ENCODE measurements at places on chromosomes 5 and 9. TPM values are rescaled to one million over a fixed set of nuclear protein-coding genes. Genes with fewer than 3 reads are reported as not detected.

- no peak for DNase-seq
Observed at GRCh38 chr5:53001541-53001940, 12.4 kb downstream of the ITGA2 start.

GRCh38 chr5:73395256-73395655 lies 53.3 kb downstream of the FOXD1 start:
- no peak for DNase-seq

The ACTBL2 gene
- total RNA-seq: 0.16 TPM

DNA sequence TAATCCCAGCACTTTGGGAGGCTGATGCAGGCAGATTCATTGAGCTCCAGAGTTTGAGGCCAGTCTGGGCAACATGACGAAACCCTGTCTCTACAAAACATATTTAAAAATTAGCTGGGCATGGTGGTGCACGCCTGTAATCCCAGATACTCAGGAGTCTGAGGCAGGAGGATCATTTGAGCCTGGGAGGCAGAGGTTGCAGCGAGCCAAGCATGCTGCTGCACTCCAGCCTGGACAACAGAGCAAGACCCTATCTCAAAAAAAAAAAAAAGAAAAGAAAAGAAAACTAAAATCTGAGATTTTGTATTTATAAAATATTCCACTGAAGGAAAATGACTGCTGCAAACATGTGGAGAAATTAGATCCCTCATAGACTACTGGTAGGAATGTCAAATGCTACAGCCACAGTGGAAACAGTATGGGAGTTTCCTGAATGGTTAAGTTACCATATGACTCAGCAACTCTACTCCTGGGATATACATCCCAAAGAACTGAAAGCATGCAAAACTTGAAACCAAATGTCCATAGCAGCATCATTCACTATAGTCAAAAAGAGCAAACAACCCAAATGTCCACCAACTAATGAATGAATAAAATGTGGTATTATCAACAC lies 106.1 kb downstream of the UBAP2 start:
- DNase-seq: peak; percentile 63

DNA sequence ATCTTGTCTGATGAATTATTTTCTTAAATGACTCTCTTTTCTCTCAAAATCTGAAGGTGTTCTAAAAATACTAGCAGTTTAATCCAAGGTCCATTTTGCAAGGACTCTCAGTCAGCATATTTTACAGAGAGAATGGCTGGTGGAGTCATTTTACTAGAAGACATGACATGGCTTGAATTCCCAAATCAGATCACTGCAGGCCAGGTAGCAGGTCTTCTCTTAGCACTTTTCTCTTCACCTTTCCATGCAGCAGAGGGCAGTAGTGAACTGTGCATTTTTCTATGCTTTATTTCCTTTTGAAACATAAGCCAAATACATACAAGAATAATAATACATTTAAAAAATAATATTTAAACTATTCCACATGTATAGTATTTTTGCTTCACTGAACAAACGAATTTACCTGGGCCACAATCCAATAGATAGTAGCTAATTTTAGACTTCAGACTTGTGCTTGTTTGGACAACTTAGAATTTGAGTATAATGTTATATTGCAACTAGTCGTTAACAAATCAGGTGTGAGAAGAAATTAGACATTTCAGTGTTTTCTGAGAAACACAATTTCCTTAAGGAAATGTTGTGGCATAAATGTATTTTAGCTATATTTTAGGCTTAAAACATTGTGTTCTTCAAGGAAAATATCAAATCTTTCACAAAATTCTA lies 289.4 kb upstream of the DAB2 start:
- peak; percentile 64 for DNase-seq

The PLAC8L1 gene
- not detected for total RNA-seq

The C9orf153 gene
- total RNA-seq: 0.33 TPM

- DNase-seq: no peak
Observed at GRCh38 chr5:59766427-59767210, 126.9 kb downstream of the PDE4D start.
